ENCODE measurements at places on chromosomes 3 and 15.

- DNase-seq = no peak
These were observed 62.5 kb upstream of the SLCO2A1 start for GRCh38 chr3:134092208-134092701.

DNA sequence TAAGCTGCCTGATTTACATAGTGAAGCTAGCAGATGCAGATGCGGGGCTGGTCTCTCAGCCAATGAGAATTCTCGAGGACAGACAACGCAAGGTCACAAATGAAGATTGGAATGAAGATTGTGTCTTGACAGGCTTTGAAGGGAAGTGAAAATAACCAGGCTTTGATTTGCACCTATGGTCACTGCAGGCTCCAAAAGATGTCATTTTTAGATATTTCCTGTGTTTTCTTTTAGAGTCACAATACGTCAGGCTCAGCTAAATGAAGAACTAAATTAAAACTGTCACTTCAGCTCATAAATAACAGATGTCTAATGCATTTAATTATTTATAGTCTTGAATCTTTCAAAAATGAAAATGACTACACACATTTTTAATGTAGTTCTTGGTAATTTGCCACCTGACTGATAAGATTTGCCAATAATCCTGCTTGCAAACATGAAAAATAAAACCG lies 99.5 kb downstream of the SQOR start:
- no peak for DNase-seq

- no peak for DNase-seq
These were observed 21.9 kb downstream of the FEM1B start for GRCh38 chr15:68299436-68299835.

GRCh38 chr15:48675436-48675835 lies 29.9 kb upstream of the FBN1 start:
- no peak for DNase-seq

- DNase-seq = no peak
These were observed 47.6 kb upstream of the ST8SIA2 start for GRCh38 chr15:92346063-92346462.

- DNase-seq = no peak
These were observed 288.8 kb upstream of the TGFBR2 start for GRCh38 chr3:30317561-30317960.

- no peak for DNase-seq
These were observed 426.4 kb upstream of the RGMA start for GRCh38 chr15:93515256-93516051.

- DNase-seq = no peak
These were observed 596 bp downstream of the BTD start for GRCh38 chr3:15602146-15602536.

DNA sequence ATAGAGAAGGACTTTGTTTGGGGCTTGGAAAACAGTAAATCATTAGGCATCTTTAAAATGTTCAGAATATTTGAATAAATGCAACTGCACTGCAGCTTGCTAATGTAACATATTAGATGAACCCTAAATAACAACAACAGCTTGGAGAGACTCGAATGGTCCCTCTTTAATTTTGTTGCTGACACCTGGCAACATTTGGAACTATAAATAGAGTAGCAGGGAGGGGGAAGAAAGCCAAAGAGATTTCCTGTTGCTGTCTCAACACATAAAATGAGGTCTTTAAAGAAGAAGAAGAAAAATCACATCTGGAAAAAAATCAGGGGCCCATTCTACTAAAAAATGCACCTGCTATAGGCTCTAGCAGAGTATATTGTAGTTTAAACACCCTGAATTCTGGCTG lies 49.9 kb upstream of the DPPA4 start:
- DNase-seq = no peak

DNA sequence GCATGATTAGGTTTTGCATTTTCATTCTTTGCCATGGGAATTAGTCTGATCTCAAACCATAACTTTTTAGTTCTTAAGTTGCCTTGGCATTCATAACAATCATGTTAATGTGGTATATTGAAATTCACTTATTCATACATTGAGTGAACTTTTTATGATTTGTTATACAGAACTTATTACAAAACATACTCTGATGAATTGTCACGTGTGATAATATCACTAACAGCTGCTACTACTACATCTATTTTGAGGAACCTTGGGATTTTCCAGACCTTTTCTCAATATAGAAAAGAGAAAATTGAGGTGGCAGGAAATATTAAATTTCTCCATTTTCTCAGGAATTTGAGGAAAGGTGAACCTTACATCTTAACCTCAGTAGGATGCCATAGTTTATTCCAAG lies 9.2 kb downstream of the LXN start:
- no peak for DNase-seq

DNA sequence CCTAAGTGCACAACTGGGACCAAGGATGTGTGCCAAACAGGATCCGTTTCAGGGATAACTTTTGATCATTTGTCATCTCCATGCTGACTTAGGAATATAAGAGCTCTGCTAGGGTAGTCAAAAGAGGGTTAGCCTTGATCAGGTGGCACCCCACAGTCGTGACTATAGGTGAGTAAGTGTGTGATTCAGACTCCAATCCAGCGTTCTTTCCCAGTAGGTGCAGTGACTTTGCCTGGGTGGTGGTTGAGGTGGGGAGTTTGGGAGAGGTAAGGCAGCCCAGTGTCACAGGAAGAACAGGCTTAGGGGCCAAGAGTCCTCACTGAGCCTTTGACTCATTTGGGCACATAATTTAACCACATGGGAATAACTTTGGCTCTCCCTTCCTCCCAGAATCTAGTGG lies 51.0 kb downstream of the CHDH start:
- no peak for DNase-seq

GRCh38 chr15:71362987-71363968 lies 248.0 kb downstream of the THSD4 start:
- DNase-seq = no peak

- DNase-seq = no peak
These were observed 74.6 kb upstream of the LEKR1 start for GRCh38 chr3:156751461-156752025.

DNA sequence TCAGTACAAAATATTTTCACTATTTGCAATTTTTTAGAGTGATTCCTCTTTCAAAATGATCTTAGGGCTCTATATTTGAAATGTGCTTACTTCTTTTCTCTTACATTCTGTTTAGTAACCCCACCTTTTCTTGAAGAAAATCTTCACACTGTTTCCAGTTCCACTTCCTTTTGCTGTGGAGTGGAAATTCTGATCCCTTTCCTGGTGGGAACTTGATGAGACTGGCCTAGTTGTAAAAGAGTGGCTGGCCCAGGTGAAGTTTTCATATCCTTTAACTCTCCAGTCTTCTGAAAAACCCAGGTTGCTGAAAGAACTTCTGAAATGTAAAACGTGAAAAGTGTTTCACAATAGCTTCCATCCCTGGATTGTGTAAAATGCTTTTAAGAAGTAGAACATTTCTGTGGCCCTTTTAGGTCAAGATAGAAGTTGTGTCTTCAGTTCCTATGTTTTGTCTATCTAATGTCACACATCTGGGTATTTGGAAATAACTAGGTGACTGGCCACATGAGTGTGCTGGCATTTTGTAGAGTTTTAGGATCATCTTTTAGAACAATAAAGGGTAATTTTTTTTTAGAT lies 84.8 kb upstream of the LRIG1 start:
- no peak for DNase-seq

- DNase-seq = no peak
These were observed 18.8 kb downstream of the AMOTL2 start for GRCh38 chr3:134355416-134355815.

Data from hippocampal formation (tissue), 2 donors.